ENCODE measurements at places on chromosomes 12 and 14.

DNA sequence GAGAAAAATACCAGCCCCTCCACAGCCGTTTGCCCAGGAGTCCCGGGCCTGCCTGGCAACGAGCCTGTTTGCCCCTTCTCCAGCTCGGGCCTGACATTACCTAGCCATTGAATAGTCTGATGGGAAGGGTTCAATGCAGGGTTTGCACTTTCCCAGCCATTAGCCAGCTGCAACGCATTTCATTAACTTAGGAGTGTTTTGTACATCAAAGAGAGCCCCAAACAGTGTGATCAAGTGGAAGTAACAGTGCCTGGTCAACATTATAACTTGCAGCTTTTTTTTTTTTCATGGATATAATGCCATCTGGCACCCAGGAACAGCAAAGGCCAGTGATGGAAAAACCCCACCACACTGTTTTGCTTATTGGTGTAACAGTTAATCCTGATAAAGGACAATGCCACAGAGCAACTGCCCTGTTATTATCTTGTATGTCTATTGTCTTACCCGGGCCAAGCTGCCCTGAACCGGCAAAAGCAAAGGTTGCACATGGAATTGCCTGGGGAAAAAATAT lies 38.0 kb downstream of the BTG1 start:
- DNase-seq: no peak

- no peak for DNase-seq
These were observed 15.3 kb downstream of the PELI2 start for GRCh38 chr14:56133547-56133946.

GRCh38 chr14:98548071-98548686 lies 723.8 kb downstream of the BCL11B start:
- DNase-seq: no peak

DNA sequence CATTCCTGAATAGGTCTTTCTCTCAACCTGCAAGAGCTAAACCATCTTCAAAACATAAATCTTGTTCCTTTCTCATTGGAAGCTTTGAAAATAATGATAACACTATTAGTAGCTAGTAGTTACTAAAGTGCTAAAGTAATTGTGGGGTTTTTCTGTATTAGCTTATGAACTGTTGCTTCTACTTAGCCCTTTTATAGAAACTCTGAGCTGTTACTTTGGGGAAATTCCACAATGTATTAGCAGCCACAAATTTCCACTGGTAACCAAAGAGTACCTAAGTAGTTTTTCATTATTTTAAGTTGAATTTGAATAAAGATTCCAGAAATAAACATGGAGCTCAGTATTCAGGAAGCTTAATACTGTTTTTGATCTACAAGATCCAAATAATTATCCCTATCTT lies 6.4 kb upstream of the MAPK1IP1L start:
- DNase-seq: no peak

DNA sequence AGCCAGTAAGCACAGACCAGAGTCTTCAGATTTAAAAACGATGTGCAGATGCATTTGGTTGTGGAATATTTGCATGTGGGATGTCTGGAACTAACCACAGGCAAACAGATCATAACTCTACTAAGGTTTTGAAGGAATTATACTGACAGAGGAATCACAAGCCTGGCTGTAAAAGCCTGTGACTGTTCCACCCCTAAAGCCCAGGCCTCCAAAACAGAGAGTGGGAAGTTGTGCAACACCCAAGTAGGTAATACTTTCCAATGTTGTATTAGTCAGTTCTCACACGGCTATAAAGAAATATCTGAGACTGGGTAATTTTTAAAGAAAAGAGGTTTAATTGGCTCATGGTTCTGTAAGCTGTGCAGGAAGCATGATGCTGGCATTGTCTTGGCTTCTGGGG lies 68.1 kb upstream of the DCD start:
- no peak for DNase-seq

- no peak for DNase-seq
These were observed 33.9 kb downstream of the TMEM19 start for GRCh38 chr12:71719647-71720370.

- DNase-seq: no peak
These were observed 576.7 kb downstream of the SLC16A7 start for GRCh38 chr12:60172266-60173211.

GRCh38 chr12:132711080-132711843 lies 620 bp downstream of the PGAM5 start:
- no peak for DNase-seq

DNA sequence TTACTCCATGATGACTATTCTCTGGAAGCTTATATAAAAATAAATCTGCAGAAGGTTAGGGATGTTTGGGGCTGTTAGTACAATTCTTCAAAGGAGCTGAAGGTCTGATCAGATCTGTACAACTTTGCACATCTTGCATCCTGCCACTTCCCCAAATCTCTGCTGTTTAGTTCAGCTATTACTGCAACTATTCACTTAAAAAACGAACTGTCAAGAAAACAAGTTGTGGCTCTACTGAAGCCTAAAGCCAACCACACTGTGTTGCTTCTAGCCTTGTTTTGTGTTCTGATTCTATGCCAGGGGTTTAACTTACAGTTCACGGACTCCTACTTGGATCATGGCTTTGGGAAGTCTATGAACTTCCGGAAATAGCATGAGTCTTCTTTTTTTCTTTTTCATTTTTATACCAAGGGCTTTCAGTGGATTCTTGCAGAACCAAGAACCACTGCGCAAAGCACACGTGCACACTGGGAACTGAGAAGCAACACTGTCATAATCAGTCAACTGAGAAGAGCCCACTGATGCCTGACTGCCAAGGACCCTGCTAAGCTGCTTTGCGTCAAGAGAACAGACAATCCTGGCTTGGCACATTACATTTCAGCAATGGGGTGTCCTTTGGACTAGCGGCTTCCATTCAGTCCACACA lies 66.3 kb upstream of the EEA1 start:
- no peak for DNase-seq

DNA sequence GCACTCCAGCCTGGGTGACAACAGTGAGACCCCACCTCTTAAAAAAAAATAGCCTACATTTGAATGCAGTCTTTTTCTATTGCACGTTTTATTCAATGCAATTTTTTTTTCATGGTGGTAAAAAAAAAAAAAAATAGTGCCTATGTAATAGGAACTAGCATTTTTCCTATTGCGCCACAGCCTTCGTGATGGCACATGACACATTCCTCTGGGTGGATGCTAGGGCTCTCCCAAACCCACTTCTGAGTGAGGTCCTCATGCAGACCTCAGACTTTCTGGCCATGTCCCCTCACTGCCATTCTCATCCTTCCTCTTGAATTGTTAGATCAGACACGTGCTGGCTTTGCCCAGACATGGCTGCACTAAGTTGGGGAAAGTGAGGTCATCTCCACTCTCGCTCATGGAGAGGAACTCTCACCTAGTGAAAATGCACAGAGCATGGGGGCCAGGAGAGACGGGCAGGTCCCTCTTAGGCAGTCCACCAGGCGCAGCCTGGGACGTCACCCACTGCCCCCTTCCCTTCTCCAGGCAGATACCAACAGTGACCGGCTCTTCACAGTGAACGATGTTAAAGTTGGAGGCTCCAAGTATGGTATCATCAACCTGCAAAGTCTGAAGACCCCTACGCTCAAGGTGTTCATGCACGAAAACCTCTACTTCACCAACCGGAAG lies 19.2 kb downstream of the DCAF4 start:
- no peak for DNase-seq

GRCh38 chr12:31896514-31897039 lies 62.6 kb upstream of the RESF1 start:
- DNase-seq: no peak
